Activated naive CD8-positive, alpha-beta T cell treated with anti-CD3 and anti-CD28 coated beads for 36 hours (primary cell): ENCODE measurements at places on chromosomes 6 and 20.
A peak's percentile ranks its signal among the peaks of the same experiment; 100 is the strongest.

DNA sequence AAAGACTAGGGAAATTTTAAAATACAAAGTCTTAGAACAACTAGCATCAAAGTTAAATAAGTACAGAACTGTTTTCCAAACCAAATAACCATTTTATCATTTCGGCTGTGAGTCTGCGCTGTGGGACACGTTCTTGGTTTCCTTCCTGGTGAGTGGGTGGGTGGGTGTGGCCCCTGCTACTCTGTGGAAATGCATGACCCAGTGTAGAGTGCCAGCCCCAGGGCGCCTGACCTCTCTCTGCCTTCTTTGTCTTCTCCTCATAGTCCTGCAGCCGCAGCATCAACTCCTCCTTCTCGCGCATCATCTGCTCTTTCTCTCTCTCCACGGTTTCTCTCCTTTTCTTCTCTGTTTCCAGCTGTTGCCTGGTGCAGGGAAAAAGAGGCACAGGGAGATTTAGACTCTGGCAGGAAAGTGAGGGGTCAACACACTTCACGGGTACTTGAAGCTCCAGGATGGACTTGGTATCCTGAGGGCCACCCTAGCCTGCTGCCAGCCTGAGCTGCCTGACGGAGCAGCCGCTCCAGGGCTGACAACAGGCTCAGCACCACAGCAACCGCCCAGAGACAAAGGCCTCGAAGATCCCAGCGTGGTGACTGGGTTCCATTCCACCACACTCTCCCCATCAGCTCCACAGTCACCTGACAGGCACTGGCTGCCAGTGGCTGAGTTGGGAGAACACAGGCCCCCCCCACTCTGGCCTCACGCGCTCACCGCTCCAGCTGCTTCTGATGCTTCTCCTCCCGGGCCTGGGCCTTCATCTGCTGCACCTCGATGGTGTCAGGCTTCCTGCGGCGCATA lies 48.4 kb downstream of the EZR start:
- DNase-seq = no peak

- DNase-seq = no peak
These were observed 52.2 kb downstream of the GFRAL start for GRCh38 chr6:55379471-55379870.

- peak; percentile 92 for DNase-seq
These were observed 814 bp upstream of the HSP90AB1 start for GRCh38 chr6:44245912-44246662.

DNA sequence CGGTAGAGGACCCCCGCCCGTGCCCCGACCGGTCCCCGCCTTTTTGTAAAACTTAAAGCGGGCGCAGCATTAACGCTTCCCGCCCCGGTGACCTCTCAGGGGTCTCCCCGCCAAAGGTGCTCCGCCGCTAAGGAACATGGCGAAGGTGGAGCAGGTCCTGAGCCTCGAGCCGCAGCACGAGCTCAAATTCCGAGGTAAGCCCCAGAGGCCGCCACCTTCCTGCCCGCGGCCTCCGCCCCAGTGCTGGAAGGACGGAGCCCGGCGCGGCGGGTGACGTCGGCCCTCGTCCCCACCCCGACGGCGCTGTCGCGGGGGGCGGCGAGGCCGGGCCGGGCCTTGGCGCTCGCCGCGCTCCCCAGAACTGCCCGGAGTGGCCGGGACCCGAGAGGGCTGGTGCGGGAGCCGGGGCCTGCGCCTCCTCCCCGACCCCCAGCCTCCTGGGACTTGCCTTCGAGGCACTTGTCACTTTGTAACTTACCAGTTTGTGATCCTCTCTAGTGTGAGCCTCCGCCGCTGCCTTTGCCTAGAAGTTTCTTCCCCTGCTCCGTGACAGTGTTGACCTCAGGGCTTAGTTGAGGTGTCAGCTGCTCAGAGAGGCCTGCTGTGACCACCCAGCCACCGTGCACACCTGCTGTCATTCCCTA lies 417 bp downstream of the VAPB start:
- peak; percentile 49 for DNase-seq

- DNase-seq = no peak
These were observed 12.7 kb downstream of the DEF6 start for GRCh38 chr6:35310265-35310831.

DNA sequence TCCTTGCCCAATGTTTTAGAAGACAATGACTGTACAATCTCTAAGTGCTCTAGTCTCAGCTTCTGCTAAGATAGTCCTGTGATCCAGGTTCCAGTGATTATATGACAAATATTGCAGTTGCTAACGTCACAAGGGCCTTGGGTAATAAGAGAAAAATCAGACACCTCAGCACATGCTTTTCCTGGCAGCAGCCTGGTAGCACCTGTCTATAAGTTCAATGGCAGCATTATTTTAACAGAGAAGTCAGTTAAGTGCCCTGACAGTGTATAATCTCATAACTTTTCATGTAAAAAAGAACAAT lies 121.3 kb upstream of the BCLAF1 start:
- no peak for DNase-seq

DNA sequence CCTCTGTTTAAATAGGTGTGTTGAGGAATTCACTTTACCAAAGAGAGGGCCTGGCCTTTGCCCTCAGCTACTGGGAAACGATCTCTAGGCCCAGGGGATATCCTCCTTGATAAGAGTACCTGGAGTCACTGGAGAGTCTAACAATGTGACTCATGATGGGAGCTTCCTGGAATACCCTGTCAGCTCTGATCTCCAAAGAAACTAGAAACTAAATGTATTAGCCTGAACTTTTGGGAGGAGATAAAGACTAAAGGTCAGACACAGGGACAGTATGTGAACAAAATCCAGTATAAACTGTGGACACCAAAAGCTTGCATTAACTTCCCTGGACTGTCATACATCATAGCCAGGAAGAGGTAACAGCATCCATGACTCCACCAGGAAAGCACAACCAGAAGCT lies 148.5 kb downstream of the RNGTT start:
- DNase-seq = no peak

- DNase-seq = no peak
These were observed 97.4 kb upstream of the JARID2 start for GRCh38 chr6:15148356-15148946.

GRCh38 chr6:123541462-123541861 lies 95.3 kb downstream of the TRDN start:
- no peak for DNase-seq

DNA sequence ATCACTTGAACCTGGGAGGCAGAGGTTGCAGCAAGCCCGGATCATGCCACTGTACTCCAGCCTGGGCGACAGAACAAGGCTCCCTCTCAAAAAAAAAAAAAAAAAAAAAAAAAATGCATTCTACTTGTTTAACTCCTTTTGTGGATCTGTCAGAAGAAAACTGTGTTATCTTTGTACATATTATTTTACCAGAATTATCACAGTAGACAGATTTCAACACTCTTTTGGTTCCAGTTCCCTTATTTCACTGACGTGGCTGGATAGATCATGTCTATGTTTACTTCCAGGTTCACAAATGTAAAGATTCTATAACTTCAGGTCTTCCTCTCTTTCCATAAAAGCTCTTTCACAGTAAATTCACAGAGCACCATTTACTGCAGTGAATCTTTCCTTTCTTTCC lies 18.4 kb downstream of the NUDT3 start:
- DNase-seq = no peak

DNA sequence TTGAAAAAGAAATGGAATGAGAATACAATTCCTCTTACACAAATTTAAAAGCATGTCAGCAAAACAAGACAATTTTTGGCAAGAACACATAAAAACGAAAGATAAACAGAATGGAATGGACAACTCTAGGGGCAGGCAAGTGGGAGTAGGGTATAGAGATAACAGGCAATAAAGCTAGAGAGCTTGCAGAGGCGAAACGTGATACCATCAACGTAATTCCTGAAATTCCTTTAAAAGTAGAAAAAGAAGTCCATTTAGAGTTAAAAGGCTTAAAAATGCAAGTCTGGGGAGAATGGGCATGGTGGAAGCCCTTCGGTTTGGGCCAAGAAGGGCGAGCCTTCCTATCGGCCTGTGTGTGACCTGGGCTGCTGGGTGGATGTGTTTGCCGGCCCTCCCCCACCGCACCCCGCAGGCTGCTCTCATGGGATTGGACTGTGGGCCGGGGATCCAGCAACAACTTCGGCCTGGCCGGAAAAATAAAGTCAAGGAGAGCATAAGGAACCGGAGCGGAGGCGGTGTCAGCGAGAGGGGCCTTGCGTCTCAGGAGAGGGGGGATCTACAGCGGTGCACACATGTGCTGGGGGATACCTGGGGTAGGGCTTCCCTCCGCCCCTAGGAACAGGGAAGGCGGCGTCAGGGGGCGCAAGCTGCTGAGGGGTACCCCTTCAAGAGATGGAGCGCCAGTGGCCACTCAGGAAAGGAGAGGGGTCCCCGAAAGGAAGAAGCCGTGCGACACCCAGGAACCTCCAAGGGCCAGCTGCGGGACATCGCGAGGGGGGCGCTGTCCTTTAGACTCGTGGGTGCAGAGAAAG lies 4.1 kb downstream of the TMEM239 start:
- DNase-seq = no peak

DNA sequence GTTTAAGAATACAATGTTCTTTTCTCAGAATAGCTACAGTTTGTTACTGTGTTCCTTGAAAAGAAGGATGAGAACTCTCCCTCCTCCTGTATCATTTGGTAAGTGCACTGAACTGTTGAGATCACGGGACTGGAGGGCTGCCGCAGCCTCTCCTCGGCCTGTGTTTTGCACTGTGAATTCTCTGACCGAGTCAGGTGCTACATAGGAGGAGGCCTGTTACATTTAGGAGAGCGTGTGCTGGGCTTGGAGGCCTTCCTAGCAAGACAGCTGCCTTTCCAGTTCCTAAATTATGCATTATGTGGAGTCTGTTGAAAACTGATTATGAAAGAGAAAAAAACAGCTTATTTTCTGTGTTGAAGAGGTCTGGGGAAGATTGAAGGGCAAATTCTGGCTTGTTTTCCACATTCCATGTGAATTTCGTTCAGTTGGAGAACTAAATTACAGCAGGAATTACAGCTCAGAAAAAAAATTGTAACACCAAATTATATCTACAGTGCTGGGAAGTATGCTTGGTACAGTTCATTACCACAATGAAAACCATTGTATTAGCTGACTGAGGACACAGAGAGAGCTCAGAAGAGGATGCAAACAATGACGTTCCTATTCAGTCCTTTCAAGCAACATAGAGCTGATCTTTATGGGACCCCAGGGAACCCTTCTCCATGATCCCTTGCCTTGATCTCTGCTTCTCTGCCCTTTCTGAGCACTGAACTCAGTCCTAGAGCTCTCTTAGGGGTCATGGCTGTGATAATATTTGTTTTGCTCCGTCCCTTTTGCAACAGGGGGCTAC lies 2.8 kb downstream of the TMC2 start:
- no peak for DNase-seq

- no peak for DNase-seq
These were observed 51.8 kb downstream of the CDH26 start for GRCh38 chr20:60009826-60010616.

DNA sequence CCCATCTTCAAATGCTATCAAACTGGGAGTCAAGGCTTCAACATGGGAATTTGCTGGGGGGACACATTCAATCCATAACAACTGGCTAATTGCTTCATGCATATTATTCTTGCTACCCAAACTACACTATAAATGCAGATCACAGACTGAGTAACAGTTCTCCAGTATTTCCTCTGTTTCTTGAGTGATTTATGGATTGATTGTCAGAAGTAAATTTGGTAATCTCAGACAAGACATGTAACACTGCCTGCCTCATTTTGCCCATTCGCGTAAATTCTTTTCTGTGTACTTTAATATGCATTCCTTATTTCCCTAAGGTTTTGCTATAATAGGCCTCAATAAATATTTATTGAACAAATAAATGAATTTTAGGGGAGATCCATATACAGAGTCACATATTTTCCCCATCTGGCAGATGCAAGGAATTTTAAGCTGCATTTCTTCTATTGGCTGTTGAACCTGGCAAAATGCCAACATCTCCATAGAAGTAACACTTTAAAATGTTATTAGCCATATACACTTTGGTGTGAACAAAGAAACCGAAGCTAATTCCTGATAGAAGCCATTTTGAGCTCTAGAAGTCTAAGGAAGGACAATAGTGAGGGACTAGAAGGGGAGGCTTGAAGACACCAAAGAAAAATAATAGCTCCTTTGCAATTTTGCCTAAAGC lies 98.2 kb downstream of the QRSL1 start:
- DNase-seq = no peak

GRCh38 chr6:125910527-125910926 lies 46.0 kb upstream of the HINT3 start:
- DNase-seq = no peak

DNA sequence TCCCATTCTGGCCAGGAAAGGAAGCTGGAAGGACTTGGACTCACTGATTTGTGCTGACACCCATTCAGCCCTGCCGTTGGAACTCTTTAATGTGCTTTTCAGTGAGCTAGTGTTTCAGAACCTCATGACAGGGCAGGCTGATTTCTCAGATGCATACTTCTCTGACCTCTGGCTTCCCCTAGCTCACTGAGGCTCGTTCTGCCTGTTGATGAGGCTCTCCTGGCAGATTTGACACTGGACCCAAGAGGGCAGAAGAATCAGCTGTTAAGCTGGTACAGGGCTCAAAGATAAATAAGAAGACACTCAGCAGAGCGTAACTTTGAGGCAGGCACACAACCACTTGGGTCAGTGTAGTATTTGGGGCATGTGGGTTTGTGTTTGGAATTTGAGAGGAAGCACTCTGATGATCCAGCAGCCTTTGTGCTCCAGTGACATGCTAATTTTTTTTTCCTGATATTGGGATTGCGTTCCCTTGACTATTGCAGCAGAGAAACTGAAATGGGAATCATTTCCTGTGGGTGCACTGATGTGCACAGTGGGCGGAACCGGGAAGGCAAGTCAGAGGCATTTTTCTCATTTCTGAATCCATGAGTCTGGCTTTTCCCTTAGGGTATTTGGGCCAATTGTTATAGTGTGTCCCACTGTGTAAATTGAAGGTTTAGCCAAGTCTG lies 80.2 kb downstream of the CARMIL1 start:
- DNase-seq = no peak

DNA sequence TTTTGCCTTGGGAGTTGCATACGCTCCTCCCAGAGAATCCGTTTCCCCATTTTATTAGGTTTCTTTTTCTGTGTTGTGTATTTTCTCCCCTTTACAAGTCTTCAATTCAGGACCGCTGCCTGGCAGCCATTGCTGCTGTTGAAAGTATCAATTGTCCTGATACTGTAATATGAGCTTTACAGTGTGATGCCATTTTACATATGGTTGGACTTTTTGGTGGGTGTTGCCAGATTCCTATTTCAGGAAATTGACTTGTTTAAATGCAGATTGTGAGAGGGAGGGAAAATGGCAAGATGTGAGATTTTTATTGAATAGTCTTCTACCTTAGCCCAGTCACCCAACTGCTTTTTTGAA lies 1.2 kb downstream of the PANK2 start:
- no peak for DNase-seq

DNA sequence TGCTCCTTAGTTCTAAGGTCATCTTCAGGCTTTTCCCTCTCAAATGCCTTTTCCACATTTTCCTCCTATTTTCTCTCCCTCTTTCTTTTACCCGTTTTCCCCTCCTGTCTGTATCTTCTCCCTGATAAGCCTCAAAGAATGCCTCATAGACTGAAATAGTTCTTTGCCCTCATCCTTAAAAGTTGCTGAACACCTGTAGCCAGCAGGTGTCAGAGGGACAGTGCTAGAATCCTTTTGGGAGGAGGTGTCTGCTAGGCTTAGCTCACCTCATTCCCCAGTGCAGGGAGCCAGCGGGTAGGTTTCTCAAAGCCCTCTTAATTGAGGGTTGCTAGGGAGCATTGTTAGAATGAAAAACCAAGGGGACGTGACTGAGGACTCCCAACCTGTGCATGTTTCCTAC lies 204.0 kb downstream of the TSHZ2 start:
- DNase-seq = no peak

GRCh38 chr20:9510911-9511310 lies 3.5 kb upstream of the LAMP5 start:
- DNase-seq = no peak

GRCh38 chr6:134166511-134167261 lies 114.3 kb upstream of the SLC2A12 start:
- no peak for DNase-seq

- no peak for DNase-seq
These were observed 26.9 kb downstream of the PCNA start for GRCh38 chr20:5092765-5093339.
